NCI-H1048 (cell line): ENCODE measurements at places on chromosomes 16 and 17.

DNA sequence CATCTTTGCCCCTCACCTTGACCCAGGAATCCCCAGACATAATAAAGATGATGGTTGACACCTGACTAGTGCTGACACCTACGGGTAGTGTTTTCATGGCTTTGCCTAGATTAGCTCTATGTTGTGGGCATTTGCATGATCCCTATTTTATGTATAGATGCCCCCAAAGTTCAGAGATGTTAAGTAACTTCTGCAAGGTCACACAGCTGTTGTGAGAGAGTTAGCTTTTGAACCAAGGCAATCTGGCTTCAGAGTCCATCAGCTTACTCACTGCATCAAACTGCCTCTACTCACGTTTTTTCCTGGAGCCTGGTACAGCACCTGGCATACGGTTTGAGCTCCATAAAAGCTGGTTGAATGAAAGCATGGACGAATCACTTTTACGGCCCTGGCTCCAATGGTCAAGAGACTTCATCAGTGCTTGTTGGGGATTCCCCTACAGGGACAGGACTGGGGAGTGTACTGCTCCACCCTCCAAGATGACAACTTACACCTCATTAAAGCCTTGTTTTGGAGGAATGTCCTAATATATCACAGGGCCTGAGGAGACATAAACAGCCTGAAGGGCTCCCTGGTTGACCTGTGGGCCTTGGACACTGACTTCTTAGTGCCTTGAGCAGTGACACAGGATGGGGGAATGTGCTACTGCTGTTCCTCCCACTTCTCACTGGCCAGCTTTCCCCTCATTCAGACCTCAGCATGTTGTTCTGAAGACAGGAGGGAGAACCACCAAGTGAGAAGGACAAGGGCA lies 193.2 kb upstream of the ASIC2 start:
- no peak for DNase-seq

DNA sequence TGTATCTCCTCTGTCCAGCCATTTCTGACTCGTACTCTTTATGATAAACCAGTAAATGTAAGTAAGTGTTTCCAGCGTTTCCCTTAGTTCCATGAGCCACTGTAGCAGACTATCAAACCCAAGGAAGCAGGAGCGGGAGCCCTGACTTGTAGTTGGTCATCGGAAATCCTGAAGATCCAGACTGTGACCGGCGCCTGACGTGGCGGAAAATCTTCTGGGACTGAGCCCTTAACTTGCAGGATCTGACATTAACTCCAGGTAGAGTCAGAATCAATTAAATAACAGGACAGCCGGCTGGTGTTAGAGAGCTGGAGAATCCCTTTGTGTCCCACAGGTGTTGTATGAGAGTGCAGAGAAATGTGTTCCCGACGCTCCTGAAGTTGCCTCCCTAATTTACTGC lies 4.0 kb downstream of the GLOD4 start:
- DNase-seq: no peak

- no peak for DNase-seq
Measured at GRCh38 chr17:32226886-32227285, 38.7 kb upstream of the RHBDL3 start.

- no peak for DNase-seq
Measured at GRCh38 chr17:58387834-58388233, 29.5 kb downstream of the RNF43 start.

DNA sequence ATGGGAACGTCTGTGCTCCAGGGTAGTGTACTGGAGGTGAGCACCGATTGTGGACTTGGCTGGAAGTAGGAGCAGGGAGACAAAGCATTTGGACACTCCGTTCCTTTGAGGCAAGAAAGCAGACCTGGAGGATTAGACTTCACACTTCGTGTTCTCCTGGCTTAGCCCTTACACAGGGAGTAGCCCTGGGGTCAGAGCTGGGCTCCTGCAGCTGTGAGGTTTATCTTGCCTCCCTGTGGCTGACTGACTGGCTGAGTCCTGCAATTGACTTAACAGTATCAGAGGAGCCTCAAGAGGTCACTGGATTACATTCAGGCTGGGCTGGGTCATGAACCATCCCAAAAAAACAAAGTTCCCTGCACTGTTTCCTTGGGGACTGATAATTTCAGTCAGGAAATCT lies 37.1 kb downstream of the MPRIP start:
- DNase-seq: no peak

DNA sequence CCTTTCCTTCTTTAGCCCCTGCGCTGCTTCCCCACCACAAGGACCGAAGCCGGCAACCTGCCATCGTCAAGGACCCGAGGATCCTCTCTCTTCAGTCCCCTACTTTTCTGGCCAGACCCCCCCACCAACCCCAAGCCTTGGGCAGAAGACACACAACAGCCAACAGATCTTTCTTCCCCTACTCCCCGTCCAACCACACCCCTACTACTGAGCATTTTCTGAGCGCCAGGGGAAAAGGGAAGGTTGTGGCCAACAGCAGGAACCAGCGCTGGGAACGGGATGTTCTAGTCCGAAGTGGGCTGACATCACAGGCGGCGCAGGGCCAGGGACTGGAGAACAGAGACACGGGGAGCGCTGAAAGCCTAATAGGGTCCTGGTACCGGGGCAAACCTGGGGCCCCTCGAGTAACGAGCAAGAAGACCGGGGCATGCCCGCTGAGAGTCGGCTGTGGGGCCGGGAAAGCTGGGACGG lies 528 bp downstream of the PER1 start:
- DNase-seq: no peak

GRCh38 chr17:77405867-77406732 lies 265.3 kb downstream of the SEC14L1 start:
- no peak for DNase-seq

DNA sequence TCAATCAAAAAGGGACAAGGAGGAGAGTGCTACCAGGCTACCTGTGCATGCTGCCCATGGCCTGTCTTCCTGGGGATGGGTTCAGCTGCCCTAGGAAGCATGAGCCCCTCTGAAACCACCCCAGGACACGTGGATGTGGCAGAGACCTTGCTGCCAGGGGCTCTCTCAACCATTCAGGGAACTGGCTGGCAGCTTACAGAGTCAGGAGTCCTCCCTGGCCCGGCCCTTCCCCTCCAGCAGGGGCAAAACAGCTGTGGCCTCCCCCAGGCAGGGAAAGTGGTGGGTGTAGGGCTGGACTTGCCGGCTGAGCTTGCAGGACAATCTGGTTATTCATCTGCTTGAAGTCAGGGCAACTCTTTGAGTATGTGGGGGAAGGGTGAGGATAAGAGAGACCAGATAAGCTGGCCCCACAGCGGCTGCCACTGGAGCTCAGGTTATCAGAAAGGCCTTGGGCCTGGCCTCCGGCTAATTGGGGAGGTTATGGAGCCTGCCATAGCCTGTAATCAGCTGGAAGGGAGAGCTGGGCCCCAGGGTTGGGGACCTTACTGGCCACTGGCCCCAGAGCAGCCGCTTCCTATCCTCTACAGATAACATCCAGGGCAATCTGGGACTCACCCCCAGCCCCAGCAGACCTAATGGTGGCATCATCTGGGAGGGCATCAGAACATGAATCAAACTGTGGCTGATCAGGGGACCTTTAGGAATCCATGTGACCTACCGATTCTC lies 5.6 kb upstream of the TBX2 start:
- DNase-seq: no peak
